Stimulated activated CD8-positive, alpha-beta memory T cell treated with anti-CD3 and anti-CD28 coated beads, Interleukin-15, amount 100 ng/mL, for 48 hours (primary cell): ENCODE measurements at places on chromosomes 4 and X.

GRCh38 chrX:132732236-132732635 lies 226.2 kb downstream of the HS6ST2 start:
- DNase-seq: no peak

DNA sequence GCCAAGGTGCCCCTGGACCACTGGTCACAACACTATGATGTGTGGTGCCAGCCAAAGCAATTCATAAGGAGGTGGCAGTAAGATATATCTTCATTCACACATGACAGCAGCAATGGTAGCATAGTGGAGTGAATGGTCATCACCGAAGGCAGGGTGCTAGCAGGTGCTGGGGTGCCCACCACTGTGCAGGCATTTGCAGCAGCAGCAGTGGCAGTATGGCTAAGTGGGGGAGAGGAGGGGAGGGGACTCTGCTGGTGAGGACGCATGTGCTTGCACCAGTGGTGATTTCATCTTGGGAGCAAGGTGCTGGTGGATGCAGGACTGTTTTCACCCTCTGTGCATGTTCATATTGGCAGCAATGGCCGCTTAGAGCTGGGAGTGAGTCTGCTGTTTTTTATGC lies 419.1 kb upstream of the KLHL4 start:
- DNase-seq: no peak

DNA sequence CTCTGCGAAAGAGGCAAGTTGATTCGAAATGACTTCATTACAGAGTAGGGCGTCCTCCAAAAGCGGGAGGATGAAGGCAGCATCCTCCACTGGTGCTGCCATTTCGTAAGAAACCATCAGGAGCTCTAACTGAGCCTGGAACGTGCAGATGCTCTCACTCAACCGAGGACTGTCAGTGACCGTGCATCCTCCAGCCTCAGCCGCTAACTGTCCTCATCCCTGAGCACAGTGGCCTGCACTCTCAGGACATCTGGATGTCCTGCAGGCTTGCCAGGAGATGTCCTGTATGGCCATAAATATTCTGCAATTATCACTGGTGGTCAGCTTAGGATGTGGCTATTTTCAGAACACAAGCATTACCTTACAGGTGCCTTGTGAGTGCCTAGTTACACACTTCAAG lies 107.1 kb upstream of the ADRA2C start:
- DNase-seq: no peak

GRCh38 chr4:183448436-183448835 lies 4.0 kb downstream of the CDKN2AIP start:
- no peak for DNase-seq

DNA sequence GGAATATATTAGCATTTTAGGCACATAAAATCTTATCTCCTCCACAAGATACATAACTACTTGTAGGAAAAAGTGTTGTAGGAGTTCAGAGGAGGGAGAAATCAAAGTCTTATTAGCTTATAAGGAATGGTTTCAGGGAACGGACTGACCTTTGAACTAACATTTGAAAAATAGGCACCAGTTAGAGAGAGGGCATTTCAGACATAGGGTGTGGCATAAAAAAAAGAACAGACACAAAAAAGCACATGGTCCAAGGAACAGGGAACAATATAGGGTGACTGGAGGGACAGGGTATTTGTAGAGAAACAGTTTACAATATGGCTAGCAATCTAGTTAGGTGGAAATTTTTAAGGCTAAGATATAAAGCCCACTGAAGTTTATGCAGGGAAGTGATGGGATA lies 6.4 kb downstream of the ABCB7 start:
- DNase-seq: no peak

GRCh38 chr4:139858436-139859205 lies 193.0 kb downstream of the MGST2 start:
- DNase-seq: no peak

DNA sequence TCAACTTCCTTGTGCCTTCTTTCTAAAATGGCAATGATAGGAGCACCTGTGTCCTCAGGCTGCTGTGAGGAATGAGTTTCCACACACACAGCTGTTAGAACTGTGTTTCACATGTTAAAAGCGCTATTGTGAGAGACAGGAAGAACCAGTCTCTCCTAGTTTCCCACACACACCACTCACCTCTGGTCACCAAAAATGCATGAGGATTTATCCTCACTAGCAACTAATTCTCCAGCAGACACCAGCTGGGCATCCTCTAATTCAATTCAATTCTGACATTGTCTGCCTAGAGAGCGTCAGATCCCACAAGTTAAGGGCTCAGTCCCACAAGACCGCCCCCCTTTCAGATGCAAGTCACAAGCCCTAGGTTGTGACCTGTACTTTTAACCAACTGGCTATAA lies 29.0 kb upstream of the SLC2A9 start:
- DNase-seq: no peak

- DNase-seq: no peak
Measured at GRCh38 chrX:21666252-21666651, 8.1 kb upstream of the KLHL34 start.

- no peak for DNase-seq
Measured at GRCh38 chr4:166064721-166065120, 191.7 kb downstream of the TLL1 start.

- DNase-seq: no peak
Measured at GRCh38 chrX:39582091-39582490, 515.7 kb downstream of the BCOR start.

DNA sequence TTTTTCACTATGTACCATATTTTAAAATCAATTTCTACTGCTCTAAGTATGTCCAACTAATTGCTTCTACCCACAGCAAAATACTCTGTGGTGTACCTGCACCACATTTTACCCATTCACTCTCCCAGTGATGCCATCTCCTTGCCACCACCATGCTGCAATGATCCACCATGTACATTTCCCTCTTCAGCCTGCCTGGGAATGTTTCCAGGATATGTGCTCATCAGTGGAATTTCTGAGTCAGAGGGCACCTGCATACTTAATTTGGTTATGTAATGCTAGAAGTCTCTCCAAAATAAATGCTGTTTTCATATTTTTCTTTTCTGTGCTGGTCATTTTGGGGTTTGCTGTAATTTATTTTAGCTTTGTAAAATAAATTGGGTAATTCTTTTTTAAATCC lies 33.2 kb upstream of the OCIAD2 start:
- DNase-seq: no peak

DNA sequence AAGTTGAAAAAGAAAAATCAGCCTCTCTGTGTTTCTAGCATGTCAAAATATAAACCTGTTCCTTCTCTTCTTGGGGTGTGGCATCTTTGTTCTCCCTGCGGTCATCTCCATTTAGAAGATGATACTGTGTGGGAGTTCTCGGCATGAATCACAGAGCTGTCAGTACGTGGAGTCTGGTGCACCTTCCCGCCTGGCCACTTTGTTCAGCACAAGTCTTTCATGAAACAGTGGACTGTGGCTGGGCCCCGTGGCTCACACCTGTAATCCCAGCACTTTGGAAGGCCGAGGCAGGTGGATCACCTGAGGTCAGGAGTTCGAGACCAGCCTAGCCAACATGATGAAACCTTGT lies 166.5 kb downstream of the MAML3 start:
- peak; percentile 2 for DNase-seq

DNA sequence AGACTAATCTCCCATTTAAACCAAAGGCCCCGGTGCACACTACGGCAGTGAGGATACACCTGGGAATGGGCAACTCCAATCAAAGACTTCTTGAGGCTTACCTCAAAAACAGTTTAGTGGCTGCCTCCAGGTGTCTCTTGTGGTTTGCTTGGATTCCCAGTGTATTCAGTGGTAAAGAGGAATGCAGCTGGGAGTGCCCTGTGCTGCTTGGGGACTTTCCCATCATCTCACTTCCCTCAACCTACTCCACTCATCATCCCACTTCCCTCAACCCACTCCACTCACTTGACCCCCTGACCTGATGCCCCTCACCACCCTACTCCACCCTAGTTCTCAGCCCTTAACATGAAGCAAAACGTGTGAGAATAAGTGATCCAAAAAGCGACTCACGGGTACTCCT lies 177.3 kb upstream of the ETNPPL start:
- no peak for DNase-seq

DNA sequence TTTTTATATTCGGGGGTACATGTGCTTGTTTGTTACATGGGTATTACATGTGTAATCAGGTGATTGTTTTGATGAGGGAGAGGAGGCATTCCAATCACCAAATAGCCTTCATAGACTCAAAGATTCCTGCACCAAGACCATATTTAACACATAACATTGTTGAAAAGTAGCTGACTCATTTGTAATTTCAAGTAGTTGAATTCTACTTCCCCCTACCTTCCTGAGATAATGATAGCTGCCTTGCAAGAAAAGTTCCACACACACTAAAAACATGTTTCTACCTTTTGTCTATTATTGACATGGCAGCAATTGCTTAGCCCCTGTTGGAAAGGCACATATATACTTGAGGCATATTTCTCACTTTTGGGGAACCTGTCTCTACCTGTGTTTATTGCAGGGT lies 16.1 kb downstream of the PGAM4 start:
- DNase-seq: no peak

DNA sequence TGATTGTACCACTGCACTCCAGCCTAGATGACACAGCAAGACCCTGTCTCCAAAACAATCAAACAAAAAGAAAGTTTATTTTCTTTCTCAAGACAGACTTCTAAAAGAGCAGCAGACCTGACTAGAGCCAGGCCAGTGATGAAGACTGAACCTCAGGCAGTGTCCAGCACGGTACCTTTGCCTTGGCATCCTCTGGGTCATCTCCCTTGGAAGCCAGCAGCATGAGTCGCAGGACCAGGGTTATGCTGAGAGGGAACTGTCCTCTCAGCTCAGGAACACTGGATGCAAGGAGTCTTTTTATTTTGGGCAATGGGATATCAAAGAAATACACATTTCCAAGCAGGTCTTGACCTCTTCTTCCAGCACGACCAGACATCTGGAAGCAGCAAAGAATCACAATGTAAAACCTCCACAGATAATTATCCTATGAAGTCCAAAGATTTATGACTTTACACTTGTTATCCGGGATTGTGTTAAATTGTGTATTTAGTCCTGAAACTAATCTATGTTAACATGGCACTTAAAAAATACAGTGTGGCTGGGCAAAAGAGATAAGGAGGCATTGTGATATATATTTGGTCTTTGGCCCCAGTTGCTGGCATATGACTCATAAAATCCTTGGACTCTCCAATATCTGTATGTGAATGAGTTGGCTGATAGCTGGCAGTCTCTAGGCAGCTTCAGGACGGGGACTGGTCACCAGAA lies 66.0 kb upstream of the DDX60 start:
- DNase-seq: no peak

DNA sequence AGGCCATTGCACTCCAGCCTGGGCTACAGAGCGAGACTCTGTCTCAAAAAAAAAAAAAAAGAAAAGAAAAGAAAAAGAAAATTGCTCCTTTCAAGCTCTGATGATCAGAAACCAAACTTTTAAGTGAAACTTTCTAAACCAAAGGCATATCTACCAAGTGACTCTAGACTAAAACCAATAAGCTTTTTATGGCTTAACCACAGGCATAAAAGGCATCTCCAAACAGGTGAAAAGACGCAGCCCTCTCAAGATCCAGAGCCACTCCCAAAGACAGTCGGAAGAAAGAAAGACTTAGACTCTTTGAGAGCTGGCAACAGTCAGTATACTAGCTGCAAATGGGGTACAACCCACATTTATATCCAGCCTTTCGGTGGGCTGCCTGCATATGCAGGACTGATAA lies 117.1 kb upstream of the AP1S2 start:
- DNase-seq: no peak

DNA sequence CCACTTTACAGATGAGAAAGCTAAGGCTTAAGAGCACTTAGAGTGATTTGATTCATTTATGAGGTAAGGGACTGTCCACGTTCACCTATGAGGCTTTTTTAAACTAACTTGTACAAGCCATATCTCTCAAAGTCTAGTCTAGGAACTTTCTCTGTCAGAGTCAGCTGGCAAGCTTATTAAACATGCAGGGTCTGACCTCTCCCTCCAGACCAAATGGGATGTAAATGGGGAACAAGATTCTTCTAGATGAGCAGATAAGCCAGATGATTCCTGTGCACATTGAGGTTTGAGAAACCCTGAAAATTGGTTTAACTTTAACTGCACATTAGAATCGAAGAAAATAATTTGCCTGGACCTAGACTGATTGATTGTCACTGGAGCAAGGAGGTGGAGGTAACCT lies 160.0 kb upstream of the SPRY1 start:
- DNase-seq: no peak
